Stomach (tissue), 19 donors: ENCODE measurements at places on chromosomes 4 and X. TPM values are rescaled to one million over a fixed set of nuclear protein-coding genes. Genes with fewer than 3 reads are reported as not detected.

The CLGN gene
- 0.45 TPM for total RNA-seq

GRCh38 chr4:174581901-174582300 lies 59.6 kb upstream of the HPGD start:
- H3K27ac ChIP-seq, result no peak overlapping the region
- H3K4me1 ChIP-seq, result no peaks in the 10 kb centered on the region
- no peaks in the 10 kb centered on the region for H3K36me3 ChIP-seq
- no peaks in the 10 kb centered on the region for H3K27me3 ChIP-seq
- no peak overlapping the region for H3K4me3 ChIP-seq

- no peak overlapping the region for H3K27ac ChIP-seq
- DNase-seq, result no peak
- no peak overlapping the region for H3K4me3 ChIP-seq
- no peaks in the 10 kb centered on the region for H3K36me3 ChIP-seq
- peaks cover 9% of the 10 kb centered on the region for H3K4me1 ChIP-seq
These were observed 40.3 kb upstream of the STIM2 start for GRCh38 chr4:26820346-26820745.

GRCh38 chrX:8673201-8673600 lies 58.7 kb downstream of the ANOS1 start:
- no peaks in the 10 kb centered on the region for H3K36me3 ChIP-seq
- no peak for DNase-seq
- H3K4me1 ChIP-seq, result no peaks in the 10 kb centered on the region
- H3K4me3 ChIP-seq, result no peak overlapping the region

DNA sequence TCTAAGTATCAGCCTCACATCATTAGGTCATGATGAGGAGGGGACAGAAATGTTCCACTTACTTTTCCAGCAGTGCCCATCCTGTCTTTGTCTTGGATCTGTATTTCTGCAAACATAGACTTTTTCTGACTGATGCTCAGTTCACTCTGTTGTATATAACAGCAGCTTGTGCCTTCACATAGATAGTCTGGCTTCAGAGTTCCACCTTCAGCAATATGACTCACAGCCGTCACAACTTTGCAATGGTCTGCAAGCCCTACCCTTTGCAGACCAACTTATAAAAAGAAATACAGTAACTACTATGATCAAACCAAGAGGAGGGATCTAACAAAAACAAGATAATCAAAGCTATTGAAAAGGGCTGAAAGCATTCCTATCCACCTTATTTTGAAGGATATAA lies at the start of gene ADH7:
TSS of gene ADH7 (minus strand) at position 189 of the 400 bp plus-strand sequence. CDS start at position 80, 109 bp downstream.
- H3K4me3 ChIP-seq, result no peak within 1 kb of the TSS
- DNase-seq, result no peak
- no peaks in the 10 kb centered on the region for H3K27me3 ChIP-seq

GRCh38 chr4:87844452-87844851 lies 11.7 kb downstream of the MEPE start:
- no peak overlapping the region for H3K27ac ChIP-seq
- peaks cover 3% of the 10 kb centered on the region for H3K4me1 ChIP-seq
- no peak for DNase-seq
- H3K4me3 ChIP-seq, result no peak overlapping the region
- H3K36me3 ChIP-seq, result no peaks in the 10 kb centered on the region
- H3K27me3 ChIP-seq, result no peaks in the 10 kb centered on the region

GRCh38 chr4:6056976-6057766 lies 38.9 kb upstream of the C4orf50 start:
- no peak for DNase-seq
- H3K4me3 ChIP-seq, result no peak overlapping the region
- H3K27ac ChIP-seq, result no peak overlapping the region

DNA sequence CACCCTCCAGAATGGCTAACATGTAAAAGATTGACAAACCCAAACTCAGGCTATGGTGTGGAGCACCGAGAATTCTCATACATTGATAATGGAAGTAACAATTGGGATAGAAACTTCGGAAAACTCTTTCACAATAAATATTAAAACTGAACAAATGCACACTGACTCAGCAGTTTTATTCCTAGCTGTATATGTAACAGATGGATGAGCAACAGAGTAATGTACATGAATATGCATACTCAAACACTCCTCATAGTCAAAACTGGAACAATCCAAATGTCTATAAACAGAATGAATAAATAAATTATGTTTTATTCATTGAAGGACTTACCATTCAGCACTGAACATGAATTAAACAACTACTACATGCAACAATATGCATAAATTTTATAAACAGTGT lies 37.1 kb upstream of the PDE5A start:
- no peaks in the 10 kb centered on the region for H3K36me3 ChIP-seq
- peaks cover 6% of the 10 kb centered on the region for H3K4me1 ChIP-seq
- H3K4me3 ChIP-seq, result no peak overlapping the region
- no peak overlapping the region for H3K27ac ChIP-seq

DNA sequence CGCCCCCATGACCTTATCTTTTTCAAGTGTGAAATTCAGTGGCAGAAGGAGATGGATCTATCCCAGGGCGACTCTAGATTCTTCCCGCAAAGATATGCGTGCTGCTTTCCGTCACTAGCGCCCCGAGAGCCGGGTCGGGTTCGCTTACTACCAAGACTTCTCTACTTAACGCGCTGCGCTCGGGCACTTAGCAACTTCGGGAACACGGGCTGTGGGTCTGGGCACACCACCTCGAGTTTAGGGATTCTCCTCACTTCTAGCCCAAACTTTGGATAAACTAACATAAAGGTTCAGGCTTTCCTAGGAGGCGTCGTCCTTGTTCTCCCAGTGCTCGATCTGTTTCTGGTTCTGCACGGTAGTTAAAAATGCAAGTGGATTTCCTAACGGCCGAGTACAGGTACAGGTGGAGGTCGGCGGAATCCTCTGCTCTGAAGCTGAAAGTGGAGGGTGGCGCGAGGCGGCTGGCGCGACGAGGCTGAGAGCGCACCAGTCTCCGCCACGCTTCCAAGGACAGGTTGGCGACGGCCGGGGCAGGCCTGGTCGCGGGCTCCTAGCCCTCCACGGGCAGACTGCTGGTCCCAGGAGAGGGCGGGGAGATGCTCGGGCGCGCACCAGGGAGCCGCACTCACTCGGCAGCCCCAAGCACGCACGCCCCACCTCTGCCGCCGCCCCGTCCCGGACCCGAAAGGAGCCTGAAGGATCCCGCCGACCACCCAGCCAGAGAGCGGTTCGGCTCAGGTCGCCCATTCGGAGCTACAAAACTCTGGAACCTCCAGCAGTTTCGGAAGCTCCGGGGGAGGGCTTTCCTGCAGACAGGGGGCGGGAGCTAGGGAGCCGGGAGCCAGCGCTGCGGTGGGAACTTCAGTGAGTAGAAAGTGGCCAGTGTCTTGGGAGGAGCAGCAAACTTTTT lies 100.8 kb upstream of the TENM3 start:
- H3K36me3 ChIP-seq, result no peaks in the 10 kb centered on the region
- peak; percentile 71 for DNase-seq
- H3K4me3 ChIP-seq, result peak overlapping the region; percentile 83
- peaks cover 27% of the 10 kb centered on the region for H3K4me1 ChIP-seq

DNA sequence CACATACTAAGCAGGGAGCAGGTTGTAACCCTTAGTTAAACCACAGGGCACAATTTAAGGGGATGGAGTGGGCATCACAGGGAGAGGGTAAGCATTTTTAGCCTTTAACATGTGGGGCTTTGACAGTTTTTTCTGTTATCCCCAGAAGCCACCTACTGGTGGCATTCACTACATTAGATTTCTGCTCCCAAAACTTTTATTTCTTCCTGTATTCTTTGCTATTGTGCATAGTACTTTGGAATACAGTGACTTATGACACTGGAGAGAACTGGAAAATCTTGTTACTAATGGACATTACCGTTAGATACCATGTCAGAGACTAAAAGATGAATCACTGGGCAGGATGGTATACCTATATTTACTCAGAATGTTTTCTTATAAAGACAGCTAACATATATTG lies 7.3 kb downstream of the TRIM75 start:
- no peak overlapping the region for H3K4me3 ChIP-seq
- no peaks in the 10 kb centered on the region for H3K4me1 ChIP-seq
- no peak for DNase-seq
- H3K36me3 ChIP-seq, result no peaks in the 10 kb centered on the region
- no peaks in the 10 kb centered on the region for H3K27me3 ChIP-seq
